Stimulated activated CD4-positive, alpha-beta T cell treated with anti-CD3 and anti-CD28 coated beads, Interleukin-4, amount 100 ng/mL, for 24 hours (primary cell): ENCODE measurements at places on chromosomes 13 and 19.

- DNase-seq = no peak
These were observed 37.7 kb downstream of the MAP4K1 start for GRCh38 chr19:38580080-38580479.

DNA sequence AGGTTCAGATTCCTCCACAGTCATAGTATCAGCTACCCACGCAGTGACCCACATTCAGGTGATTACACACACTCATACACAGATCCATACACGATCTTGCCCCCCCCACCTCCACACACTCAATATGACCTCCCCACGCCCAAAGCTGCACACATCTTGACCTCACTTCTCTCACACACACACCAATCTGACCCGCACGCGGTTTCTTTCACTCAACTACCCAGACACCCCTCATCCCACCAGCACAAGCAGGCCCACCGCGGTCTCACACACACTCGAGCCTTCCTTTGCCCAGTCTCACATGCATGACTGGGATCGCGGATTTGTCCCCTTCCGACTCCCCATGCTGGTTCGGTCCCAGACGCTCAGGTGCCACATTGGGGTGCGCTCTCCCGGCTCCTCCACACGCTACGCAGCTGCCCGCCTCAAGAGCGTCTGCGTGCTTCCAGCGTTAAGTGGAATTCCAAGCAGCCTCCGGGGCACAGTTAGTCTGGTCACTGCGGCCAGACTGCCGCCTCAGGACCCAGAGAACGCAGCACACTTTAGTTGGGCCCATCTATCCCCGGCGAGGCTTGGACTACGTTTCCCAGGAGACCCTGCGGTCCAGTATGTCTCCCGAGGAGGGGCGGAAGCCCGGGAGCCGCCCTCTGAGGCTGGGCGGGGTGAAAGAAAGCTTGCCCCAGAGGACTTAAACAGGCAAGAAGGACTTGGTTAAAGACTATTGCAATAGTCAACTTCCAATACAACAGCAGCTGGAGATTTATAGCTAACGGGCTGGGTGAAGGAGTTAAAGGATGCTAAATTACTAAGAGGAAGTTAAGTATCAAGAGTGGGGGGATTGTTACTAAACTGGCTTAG lies 746 bp upstream of the ZNF345 start:
- DNase-seq = peak; percentile 92

DNA sequence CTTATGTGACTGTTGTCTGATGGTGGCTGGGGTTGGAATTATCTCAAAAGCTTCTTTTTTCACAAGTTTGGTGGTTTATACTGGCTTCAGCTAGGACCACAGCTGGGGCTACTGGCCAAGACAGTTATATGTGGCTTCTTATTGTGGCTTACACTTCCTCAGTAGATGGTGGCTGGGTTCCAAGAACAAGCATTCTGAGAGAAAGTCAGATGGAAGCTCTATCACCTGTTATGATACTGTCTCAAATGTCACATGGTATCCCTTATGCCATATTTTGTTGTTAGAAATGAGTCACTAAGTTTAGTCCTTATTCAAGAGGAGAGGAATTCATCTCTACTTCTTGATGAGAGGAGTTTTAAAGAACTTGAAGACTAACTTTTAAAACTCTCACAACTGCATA lies 41.6 kb downstream of the NDFIP2 start:
- DNase-seq = no peak

- DNase-seq = no peak
These were observed 6.2 kb upstream of the SMG9 start for GRCh38 chr19:43760941-43761340.

- no peak for DNase-seq
These were observed 26.5 kb downstream of the TUBGCP3 start for GRCh38 chr13:112561478-112561877.

DNA sequence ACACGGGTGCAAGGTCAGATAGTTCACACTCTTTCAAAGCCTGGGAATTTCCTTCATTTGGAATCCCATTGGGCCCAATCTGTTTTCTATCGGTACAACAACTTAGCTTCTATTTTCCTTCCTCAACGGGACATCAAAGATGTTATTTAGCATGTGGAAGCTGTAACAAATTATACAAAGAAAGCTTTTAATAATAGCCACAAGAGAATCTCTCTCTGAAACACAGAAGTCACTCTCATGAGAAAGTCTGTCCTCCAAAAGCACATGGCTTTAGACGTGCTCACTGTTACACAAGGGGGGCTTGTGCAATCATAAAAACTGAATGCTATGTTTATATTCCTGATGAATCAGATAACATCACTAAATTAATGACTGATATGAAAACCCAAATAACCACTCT lies 28.9 kb upstream of the CYSLTR2 start:
- no peak for DNase-seq

DNA sequence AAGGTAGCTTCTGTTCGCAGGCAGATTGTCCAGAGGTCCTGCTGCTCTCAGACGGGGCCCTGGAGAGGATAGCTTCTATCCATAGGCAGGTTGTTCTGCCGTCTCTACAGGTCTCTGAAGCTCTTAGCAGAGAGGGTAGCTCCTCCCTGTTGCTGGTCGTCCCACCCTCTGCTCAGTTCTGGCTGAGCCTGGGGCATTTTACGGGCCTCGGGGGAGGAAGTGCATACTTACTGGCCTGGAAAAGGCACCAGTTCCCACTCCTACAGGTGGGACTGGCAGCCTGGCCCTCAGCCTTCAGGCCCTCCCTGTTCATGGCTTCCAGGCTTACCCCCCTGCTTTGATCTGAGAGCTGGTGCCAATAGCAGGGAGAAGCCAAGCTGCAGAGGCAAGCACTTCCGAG lies 42.3 kb downstream of the USPL1 start:
- DNase-seq = no peak

GRCh38 chr19:33900817-33901216 lies 104.1 kb downstream of the KCTD15 start:
- no peak for DNase-seq

GRCh38 chr19:31963746-31964145 lies 381.7 kb upstream of the ZNF507 start:
- DNase-seq = no peak

- no peak for DNase-seq
These were observed 43.1 kb downstream of the ZMYM2 start for GRCh38 chr13:20001366-20002190.

GRCh38 chr19:29399804-29400203 lies 126.0 kb upstream of the VSTM2B start:
- DNase-seq = no peak

DNA sequence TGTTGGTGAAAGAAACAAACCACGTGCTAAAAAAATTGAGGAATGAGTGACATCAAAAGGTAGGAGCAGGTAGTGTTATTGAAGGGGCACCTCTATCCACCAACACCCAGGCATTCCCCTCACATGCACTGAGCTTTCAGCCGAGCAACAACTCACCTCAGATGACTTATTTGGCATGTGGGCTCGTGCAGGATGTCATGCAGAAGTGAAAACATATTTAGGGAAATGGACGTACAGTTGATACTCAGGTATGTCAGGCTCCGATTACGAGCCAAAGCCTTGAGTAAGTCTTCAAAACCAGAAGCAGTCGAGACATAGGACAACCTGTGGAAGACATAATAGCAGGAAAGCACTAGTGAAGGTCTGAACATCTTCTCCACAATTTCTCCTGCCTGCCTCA lies 30.4 kb downstream of the NLRP11 start:
- DNase-seq = no peak

GRCh38 chr13:107864543-107865317 lies 350.6 kb downstream of the LIG4 start:
- no peak for DNase-seq

DNA sequence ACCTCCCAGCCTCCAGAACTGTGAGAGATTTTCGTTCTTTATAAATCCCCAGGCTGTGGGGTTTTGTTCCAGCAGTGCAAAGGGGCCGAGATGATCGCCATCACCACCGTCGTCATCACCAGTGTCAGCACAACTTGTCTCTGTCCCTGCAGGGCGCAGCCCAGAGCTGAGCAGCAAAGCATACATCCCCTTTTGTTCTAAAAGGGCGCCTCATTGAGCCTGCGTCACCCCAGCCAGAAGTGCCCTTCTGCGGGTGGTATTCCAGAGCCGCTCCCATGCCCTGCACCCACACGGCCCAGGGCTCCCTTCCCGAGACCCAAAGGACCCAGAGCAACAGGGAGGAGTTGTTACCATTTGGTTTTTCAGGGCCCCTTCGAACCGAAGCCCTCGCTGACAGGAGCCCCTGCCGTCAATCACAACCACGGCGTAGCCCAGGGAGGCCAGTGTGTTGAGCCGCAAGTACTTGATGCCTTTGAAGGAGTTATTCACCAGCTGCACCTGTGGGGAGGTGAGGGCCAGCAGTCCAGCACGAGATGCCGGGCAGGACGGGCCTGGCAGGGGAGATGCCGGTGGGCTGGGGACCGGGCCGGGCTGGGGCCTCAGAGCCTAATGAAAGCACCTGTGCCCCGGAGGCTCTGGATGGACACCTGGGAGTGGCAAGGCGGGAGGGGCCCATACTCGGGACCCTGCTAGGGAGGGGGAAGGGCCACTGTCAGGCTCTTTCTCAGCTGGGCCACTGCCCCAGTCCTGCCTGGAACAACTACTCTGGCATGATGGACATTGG lies 14.4 kb upstream of the MYDGF start:
- DNase-seq = no peak

GRCh38 chr19:3106509-3107141 lies 12.5 kb downstream of the GNA11 start:
- no peak for DNase-seq

GRCh38 chr13:48819376-48819775 lies 156.3 kb upstream of the FNDC3A start:
- no peak for DNase-seq

DNA sequence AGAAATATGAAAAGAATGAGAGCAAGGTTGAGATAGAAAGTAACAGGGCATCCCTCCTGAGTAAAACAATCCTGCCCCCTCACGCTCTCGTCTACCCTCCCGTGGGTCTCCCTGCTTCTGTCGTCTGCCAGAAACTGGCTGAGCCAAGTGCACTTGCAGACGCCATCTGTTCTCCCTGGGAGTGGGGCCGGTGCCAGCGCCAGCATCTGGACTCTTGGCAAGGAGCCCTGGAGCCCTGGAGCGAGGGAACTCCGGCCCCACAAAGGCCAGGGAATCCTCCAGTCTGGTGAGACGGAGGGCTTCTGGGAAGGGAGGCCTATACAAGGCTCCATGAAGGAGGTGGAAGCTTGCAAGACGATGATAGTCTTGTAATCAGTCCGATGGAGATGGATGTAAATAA lies 2.3 kb upstream of the TMEM91 start:
- DNase-seq = no peak

DNA sequence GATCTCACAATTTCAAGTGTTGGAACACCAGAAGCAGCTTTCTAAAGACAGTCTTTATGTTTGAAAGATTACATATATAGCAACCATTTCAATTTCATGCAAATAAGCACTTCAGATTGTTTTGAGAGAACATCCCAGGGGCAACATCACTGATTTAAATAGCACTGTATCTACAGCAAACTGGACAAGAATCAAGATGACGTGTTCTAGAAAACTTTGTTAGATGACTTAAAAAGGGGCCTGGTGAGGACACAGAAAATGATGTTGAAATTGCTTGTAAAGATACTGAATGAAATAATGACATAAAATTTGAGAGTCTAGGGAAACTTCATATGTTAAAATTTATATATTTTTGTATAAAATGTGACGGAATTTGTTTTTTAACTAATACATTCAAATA lies 277.1 kb downstream of the KLF12 start:
- no peak for DNase-seq

DNA sequence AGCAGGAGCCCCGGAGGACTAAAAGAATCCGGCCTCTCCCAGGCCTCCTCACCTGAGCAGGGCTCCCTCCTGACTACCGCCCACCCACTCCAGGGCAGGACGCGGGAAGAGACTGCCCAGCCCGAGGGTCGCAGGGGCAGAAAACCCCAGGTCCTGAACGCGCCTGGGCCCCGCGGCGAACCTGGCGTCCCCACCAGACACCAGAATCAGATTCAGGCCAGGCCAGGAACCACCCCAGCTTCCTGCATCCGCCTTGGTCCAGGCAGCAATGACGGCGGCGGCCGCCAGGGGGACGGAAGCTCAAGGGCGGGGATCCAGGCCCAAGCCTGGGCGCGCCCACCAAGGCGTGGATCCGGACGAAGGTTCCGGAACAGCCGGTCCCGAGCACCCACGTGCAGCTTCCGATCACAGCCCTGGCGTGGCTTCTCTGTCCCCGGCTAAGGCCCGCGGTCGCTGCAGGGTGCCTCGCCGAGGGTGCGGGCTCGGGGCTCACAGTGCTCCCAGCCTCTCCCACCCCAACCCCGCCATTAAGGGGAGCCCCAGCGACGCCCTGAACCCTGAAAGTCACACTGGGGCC lies 3.6 kb downstream of the LGALS7 start:
- peak; percentile 87 for DNase-seq

- no peak for DNase-seq
These were observed 635.4 kb upstream of the ARGLU1 start for GRCh38 chr13:107203146-107203847.

DNA sequence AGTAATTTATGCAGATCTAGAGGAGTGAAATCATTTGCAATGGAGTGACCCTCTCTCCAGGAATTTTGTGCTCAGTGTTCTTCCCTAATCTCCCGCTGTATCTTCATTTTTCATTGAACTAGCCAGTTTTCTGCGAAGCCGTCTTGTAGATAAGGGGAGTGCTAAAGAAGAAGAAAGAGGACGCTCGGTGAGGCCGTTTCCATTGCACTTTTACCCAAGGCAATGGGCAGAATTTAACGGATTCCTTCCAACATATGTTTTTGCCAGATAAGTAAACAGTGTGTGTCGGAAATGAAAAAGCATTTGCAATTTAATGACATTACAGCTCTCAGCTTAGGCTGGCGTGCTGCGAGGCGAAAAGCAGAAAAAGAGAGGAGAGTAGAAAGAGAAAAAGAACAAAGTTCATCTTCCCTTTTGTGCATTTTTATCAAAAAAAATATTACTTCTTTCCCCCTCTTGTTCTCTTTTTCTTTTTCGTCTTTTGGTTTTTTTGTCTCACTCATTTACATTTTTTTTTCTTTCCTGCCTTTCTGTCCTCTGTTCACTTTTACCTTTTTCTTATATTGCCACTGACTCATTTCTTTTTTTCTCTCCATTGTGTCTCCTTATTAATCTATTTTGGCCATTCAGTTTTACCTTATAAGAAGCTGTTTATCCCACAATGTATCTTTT lies 49.9 kb downstream of the SOX21 start:
- no peak for DNase-seq

GRCh38 chr13:32334671-32335070 lies 19.4 kb downstream of the BRCA2 start:
- DNase-seq = no peak

DNA sequence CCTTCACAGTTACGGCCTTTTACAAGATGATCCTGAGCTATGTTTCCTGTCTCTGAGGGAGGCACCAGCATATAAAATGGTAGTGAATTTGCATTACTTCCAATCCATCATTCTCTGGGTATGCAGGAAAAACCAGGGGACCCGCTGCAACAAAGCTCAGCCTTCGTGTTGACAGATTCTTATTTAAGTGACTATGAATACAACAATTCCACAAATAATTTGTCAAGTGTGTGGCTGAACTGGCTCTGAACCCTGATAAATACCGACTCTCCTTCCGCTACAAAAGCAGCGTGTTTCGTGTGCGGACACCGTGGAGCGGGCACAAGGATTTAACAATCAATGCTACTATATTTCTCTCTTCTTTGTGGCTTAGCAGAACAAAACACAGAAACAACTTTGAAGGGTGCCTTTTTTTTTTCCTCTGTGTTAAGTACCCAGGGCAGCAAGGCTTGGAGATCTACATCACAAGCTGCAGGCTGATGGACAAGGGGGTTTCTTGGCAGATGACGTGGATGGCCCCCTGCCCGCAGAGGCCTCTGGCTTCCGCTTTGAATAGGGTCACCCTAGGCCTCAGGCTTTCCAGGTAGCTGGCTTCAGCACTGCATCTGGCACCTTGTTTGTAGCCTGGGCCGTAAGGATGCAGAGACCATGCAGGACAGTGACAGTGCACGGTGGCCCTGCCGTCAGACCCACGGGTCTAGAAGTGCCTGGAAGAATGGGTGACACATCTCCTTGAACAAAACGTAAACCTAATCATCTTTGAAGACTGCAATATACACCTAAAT lies 280.5 kb upstream of the TSHZ3 start:
- DNase-seq = no peak
